PC-9 (cell line): ENCODE measurements at places on chromosomes 16 and 17. TPM values are rescaled to one million over a fixed set of nuclear protein-coding genes. Genes with fewer than 3 reads are reported as not detected.

DNA sequence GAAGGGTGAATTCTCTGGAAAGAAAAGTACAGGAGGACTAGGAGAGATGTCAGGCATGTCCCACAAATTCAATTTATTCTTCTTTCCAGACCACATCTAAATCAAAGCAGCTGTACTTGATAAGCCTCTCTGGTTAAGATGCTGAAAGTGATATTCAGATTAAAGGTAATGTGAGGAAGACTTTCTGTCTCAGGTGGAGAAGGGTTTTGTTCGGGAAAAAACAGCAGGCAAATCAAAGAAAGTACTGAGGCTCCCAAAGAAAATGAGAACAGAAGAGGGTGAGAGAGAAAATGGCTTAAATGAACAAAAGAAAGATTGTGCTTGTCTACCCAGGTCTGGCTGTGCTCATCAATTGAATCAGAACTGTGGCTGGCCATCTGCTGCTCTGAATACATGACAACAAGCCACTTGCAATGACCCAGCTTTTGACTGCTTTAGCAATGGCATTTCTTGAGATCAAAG lies 55.6 kb downstream of the MMD start:
- no peak for DNase-seq

- DNase-seq = no peak
These were observed 401.6 kb upstream of the CDH11 start for GRCh38 chr16:65523283-65523944.

DNA sequence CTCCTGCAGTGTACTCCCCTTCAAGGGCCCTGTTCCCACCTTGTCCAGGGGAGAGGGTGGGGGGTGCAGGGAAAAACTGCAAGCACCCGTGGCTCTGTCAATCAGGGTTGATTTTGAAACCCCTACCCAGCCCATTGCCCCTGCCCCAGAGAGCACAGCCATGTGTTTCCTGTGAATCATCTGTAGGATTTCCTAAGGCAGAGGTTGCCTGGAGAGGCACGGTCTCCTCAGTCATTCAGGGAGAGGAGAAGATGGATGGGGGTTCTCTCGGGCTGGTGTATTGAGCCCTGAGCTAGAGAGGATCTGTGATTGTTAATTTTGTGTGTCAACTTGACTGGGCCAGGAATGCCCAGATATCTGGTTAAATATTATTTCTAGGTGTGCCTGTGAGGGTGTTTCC lies 3.5 kb upstream of the AGRP start:
- no peak for DNase-seq

- no peak for DNase-seq
These were observed 56.9 kb upstream of the ACSF3 start for GRCh38 chr16:89036776-89037175.

The CCL4L2 gene
- total RNA-seq = not detected in 2 replicates
